Activated T-cell treated with anti-CD3 and anti-CD28 coated beads, Interleukin-2, amount 50 U/mL, for 48 hours (primary cell): ENCODE measurements at places on chromosomes 7 and 10.

GRCh38 chr7:78568690-78569089 lies 770.1 kb downstream of the PHTF2 start:
- DNase-seq = no peak

GRCh38 chr7:158206341-158206740 lies 381.3 kb downstream of the PTPRN2 start:
- no peak for DNase-seq

- DNase-seq = no peak
Observed at GRCh38 chr10:113047151-113047550, 97.1 kb downstream of the TCF7L2 start.

DNA sequence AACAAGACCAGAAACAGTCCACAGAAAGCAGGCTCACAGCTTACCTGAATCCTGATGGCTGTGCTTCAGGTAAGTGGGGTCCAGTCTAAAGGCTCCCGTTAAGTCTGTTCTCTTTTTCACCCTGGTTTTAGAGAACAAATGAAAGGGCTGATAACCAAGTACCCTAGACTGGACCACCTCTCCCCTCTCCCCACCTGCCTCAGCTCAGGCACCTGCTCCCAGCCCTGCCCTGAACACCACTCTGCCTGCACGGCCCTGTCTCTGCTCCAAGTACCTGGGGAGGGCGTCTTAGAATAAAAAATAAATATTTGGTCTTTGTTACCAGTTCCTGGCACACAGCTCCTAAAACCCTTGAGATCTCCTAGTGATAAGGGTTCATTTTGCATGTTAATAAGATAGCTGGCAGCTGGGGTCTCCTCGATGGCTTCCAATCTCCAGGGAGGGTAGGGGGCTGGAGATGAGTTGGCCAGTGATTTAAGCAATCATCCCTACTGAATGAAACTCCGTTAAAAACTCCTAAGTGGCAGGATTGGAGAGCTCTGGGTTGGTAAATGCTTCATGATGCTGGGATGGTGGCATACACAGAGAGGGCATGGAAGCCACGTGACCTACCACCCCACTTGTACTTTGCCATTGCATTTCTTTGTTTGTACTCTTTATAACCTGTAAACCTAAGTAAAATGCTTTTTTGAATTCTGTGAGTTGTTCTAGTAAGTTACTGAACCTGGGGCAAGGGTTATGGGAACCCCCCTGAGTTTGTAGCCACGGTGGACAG lies 29.8 kb upstream of the FIGNL1 start:
- no peak for DNase-seq

GRCh38 chr7:98956937-98957336 lies 78.6 kb downstream of the TRRAP start:
- no peak for DNase-seq

GRCh38 chr10:21926358-21926925 lies 77.1 kb downstream of the DNAJC1 start:
- no peak for DNase-seq

DNA sequence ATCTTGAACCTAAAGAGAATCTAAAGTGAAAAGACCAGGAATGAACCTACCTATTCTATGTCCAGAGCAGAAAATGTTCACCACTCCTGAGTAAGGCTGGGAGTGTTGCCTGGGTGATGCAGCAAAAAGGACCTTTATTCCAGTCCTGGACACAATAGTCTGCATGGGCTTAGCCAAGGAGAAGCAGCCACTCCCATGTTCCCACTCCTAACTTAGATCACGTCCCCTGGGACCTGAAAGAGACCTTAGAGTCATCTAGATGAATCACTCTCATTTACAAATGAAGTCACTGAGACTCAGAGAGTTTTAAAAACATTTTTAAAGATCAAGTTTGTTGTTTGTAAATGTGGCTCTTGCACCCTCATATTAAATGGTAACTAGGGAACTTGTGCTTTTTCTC lies 763.4 kb downstream of the KCNMA1 start:
- no peak for DNase-seq

GRCh38 chr10:70649526-70649925 lies 22.8 kb upstream of the ADAMTS14 start:
- DNase-seq = no peak

- DNase-seq = no peak
Observed at GRCh38 chr7:46955531-46955930, 626.4 kb downstream of the TNS3 start.

GRCh38 chr7:107659666-107660065 lies 962 bp upstream of the SLC26A4 start:
- peak; percentile 38 for DNase-seq

GRCh38 chr7:121446526-121446925 lies 50.4 kb upstream of the FAM3C start:
- no peak for DNase-seq

DNA sequence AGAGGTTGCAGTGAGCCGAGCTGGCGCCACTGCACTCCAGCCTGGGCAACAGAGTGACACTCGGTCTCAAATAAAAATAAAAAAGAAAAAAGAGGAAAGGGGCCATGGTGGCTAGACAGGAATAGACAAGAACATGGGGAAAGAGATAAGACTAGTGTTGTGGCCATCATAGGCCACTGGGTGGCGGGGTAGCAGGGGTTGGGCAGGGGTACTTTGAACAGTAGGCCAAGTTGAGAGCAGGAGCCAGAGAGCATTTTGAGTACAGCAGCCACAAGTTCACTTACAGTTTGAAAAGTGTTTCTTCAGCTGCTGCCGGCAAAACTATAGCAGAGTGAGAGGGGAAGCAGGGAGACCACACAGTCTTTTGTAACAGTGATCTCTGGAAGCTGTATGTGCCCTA lies 656.0 kb downstream of the CNTNAP2 start:
- DNase-seq = no peak

DNA sequence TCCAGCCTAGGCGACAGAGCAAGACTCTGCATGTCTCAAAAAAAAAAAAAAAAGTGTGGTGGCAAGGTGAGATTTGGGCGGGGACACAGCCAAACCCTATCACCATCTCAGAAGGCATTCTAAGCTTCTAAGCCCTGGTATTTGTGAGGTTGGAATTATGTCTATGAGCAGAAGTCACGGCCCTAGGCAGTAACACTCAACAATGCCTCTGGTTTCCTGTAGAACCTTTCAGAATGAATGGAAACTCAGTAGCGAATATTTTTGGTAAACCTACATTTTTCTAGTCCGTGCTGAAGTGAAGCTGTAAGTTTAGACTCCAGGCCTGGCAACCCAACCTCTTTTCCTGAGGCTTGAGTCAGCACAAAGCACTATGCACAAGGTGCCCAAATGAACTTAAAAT lies 88.3 kb downstream of the FAM107B start:
- DNase-seq = no peak

- DNase-seq = no peak
Observed at GRCh38 chr7:134088199-134088598, 38.9 kb upstream of the LRGUK start.

DNA sequence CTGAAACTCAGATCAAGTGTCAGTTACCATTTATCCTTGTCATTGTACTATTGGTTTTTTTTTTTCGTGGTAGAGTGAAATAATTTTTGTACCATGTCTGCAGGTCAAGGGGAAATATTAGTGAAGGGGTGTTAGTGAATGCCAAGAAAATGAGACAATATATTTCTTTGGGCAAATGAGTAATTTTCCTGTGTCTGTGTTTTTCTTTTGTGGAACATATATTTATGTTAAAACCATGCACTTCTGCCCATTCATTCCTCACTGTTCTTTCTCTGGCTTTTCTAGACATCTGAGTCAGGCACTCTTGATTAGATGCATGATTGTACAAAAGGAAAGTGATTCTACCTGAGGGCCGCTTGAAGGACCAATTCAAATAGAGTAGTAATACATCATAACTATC lies 161.6 kb downstream of the BICC1 start:
- no peak for DNase-seq

DNA sequence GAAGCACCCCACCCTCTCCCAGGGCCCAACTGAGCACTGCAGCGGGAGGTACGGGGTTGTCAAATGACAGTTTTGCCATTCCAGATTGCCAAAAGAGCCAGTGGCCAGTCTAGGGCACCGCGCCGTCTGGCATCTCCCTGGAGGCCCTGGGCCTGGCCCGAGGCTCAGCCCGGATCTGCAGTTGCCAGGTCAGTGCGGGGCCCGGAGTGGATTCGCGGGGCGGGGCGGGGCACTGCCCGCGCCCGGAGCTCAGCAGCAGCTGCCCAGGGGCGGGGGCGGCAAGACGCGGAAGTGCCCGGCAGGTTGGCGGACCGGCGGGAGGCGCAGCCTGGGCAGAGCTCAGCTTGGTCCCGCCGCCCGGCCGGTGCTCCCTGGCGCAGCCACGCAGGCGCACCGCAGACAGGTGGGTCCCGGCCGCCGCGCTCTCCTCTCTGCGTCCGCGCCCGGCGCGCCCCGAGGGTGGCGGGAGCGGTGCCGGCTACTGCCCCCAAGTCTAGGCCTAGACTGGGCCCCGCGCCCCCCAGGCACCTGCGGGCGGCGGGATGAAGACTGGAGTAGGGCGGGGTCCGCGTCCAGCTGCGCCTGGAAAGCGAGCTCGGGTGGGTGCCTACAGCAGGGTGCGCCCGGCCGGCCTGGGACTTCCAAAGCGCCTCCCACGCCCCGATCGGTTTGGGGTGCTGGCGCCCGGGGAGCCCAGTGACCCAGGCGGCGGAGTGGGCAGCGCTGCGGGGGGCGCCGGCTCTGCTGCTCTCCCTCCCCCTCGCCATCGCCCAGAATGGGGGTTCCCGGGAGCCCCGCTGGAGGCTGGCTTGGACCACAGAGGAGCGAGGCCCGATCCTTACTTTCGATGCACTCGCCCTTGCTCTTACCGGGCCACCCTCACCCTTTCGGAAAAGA lies at the start of gene IRF5:
Gene IRF5 (plus strand): TSS at position 281 of the 897 bp plus-strand sequence. CDS start 4,155 bp downstream, outside the sequence.
- peak; percentile 56 for DNase-seq

DNA sequence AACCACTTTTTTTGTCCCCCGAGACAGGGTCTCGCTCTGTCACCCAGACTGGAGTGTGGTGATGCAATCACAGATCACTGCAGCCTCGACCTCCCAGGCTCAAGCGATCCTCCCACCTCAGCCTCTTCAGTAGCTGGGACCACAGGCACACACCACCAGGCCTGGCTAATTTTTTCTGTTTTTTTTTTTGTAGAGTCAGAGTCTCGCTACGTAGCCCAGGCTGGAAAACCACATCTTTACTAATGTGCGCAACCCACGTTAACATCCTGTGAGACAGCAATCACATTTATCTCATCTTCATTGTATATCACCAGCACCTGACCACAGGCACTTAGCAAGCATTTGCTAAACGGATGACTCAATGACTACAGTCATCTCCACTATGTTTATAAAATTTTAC lies 77.8 kb upstream of the ATP6V0A4 start:
- peak; percentile 68 for DNase-seq

- no peak for DNase-seq
Observed at GRCh38 chr7:45078125-45078681, 10.6 kb downstream of the NACAD start.

GRCh38 chr10:71252220-71252619 lies 39.9 kb downstream of the UNC5B start:
- no peak for DNase-seq

DNA sequence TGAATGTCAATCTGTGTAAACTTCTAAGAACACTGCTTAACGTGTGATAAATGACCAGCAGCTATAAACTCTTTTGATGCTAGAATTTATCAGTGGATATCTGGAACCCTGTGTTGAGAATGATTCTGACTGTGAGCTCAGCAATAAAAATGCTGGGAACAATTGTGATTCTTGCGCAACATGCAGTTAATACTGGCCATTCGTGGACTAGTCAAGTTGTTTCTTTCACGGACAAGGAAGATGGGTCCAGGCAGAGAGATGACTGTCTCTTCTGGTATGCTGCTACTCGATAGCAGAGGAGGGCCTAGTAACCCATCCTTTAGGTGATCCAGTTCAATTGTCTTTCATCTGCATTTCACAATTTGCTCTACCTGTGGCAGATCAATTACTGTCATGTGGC lies 394.8 kb upstream of the IGFBP3 start:
- DNase-seq = no peak

- no peak for DNase-seq
Observed at GRCh38 chr7:19249281-19249680, 104.1 kb upstream of the FERD3L start.

DNA sequence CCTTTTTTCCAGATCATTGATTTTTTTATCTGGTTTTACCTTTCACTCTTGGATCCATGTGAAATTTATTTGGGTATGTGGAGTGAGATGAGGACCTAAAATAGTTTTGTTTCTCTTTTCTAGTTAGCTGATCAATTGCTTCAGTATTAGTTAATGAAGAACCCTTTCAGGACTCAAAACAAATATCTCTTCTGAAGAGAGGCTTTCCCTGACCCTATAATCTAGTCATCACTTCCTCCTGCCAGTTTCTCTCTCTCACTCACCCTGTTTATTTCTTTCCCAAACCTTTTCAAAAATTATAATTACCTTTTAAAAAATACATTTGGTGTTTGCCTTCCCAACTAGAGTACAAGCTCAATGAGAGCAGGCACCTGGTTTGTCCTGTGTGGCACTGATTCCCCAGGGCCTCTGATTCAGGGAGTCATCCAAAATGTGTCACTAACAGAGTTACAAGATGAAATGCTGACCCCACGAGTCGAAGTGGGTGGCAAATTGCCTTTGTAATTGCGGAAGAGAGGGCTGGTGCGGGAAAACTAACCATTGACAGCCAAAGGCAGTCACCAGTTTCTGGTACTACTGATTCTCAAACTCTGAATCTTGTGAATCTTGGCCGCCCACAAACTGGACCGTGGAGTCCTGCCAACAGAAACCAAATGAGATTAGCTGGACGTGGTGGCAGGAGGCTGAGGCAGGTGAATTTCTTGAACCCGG lies 2.4 kb downstream of the TMEM140 start:
- no peak for DNase-seq

DNA sequence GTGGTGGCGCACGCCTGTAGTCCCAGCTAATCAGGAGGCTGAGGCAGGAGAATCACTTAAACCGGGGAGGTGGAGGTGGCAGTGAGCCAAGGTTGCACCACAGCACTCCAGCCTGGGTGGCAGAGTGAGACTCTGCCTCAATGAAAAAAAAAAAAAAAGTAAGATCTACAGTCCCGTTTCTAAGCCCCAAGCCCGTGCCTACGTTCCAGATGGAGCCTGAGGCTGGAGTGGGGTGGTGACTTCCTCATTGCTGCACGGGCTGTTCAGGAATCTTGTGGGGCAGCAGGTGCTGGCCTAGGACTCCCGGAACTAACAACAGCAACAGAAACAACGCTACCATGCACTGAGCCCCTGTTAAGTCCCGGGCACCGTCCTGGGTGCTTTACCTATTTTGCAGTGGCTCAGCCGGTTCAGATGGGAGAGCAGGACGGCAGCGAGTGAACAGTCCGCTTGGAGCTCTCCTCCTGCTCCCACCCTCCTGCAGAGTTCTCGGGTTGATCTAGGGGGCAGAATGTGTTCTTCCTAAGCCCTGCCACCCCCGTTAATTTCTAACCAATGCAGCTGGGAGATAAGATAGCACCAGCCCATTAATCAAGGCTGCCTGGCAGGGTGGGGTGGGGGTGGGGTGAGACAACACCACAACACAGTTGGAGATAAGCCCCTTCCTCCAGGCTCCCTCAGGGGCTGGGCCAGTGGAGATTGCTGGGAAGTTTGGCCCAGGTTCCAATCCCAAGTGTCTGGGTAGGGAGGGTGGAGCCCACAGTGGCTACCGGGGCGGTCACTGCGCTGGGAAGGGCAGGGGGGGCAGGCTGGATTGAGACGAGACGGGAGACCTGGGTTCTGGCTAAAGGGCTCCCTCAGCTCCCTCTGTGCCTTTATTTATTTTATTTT lies 17.0 kb upstream of the SFRP5 start:
- DNase-seq = no peak

- DNase-seq = no peak
Observed at GRCh38 chr10:95795602-95796001, 39.6 kb downstream of the ENTPD1 start.

- no peak for DNase-seq
Observed at GRCh38 chr10:122113945-122114747, 125.2 kb downstream of the TACC2 start.

- DNase-seq = no peak
Observed at GRCh38 chr10:75652146-75652740, 220.8 kb downstream of the LRMDA start.

- no peak for DNase-seq
Observed at GRCh38 chr7:134669388-134669787, 22.7 kb downstream of the BPGM start.
